GM23248 (cell line): ENCODE measurements at places on chromosomes 2 and 18.

DNA sequence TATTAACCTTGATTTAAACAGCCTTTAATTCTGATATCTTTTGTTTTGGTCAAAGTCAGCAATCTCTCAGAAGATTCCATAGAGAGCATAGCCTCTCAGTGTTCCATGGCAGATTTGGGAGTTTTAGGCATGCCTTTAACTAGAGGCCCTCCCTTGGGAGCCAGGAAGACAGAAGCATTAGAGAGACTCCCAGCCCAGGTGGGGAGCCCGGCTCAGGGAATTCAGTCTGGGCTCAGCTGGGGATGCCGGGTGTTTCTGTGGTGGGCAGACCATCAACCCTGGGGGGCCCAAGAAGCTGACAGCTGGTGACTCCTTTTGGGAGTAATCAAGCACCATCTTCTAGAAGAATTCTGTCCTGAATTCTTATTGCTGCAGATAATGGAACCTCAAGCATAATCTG lies 99.7 kb upstream of the CELF4 start:
- no peak for DNase-seq

GRCh38 chr18:13572721-13573120 lies 153.6 kb downstream of the FAM210A start:
- DNase-seq, result no peak

GRCh38 chr2:226865273-226865672 lies 29.4 kb downstream of the RHBDD1 start:
- no peak for DNase-seq

GRCh38 chr2:53353135-53354114 lies 414.2 kb upstream of the CHAC2 start:
- peak; percentile 52 for DNase-seq

DNA sequence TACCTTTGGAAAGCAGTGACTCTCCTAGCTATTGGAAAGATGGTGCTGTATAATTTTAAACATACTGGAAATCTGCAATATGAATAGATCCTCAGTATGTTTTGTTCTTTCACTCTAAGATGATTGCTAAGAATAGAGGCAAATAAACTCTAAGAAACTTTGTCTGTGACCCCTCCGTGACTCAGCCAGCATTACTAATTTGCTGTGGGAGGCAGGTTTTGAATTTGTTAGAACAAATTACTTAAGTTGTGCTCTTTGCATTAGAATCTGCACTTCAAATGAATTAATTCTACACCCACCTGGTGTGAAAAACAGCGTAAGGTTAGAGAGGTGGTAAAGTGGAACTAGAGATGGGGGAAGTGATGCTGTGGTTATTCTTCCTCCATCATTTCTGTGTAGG lies 142.2 kb downstream of the RAPGEF4 start:
- peak; percentile 54 for DNase-seq

- peak; percentile 54 for DNase-seq
These were observed 20.6 kb upstream of the GCC2 start for GRCh38 chr2:108428286-108429009.

- DNase-seq, result peak; percentile 35
These were observed 23.3 kb upstream of the MAPRE3 start for GRCh38 chr2:26946841-26947784.

DNA sequence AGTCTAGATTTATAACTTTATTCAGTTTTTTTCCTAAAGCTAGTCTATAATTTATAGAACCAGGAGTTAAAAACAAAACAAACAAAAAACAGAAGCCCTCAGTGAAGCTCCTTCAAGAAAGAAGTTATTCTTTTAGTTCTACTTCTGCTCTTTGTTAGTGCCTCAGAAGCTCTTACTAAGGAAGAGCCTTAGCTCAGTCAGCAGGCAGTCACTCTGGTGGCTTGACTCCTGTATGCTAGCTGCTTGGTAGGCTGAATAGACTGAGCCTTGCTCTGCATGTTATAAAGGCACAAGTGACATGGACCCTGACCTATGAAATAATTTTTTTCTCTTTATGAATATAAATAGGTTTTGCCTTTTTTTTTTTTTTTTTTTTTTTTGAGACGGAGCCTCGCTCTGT lies 24.8 kb downstream of the NCOA1 start:
- DNase-seq, result peak; percentile 6

DNA sequence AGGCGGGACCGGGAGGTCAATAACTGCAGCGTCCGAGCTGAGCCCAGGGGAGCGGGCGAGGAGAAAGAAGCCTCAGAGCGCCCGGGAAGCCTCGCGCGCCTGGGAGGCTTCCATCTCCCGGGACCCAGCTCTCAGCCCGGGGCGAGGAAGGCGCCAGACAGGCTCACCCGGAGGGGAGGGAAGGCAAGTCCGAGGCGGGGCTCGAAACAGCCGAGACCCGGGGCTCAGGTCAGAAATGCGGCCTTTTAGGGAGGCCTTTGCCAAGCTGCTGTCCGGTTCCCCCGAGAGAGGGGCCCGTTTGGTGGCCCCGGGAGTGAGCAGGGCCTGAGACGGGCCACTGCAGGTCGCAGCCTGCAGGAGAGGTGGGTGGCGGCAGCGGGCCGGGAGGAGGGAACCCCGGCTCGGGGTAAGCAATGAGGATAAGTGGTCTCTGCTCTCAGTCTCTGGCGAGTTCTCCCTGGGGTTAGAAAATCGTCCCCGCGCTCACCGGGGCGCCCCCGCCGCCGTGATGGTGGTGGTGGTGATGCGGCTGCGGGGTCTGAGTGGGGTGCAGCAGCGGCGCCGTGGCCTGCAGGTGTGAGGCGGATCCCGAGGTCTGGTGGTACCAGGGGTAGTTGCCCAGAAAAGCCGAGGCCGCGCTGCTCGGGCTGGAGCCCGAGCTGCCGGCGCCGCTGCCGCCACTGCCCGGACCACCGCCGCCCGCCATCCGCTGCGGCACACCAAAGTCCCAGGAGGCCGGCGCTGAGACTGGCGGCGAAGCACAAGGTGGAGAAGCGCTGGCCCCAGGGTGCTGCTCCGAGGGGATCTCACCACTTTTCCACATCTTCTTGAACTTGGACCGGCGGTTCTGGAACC lies 2.4 kb downstream of the DLX2 start:
- DNase-seq, result peak; percentile 68

GRCh38 chr2:113119111-113119510 lies 8.3 kb upstream of the IL1RN start:
- DNase-seq, result no peak

DNA sequence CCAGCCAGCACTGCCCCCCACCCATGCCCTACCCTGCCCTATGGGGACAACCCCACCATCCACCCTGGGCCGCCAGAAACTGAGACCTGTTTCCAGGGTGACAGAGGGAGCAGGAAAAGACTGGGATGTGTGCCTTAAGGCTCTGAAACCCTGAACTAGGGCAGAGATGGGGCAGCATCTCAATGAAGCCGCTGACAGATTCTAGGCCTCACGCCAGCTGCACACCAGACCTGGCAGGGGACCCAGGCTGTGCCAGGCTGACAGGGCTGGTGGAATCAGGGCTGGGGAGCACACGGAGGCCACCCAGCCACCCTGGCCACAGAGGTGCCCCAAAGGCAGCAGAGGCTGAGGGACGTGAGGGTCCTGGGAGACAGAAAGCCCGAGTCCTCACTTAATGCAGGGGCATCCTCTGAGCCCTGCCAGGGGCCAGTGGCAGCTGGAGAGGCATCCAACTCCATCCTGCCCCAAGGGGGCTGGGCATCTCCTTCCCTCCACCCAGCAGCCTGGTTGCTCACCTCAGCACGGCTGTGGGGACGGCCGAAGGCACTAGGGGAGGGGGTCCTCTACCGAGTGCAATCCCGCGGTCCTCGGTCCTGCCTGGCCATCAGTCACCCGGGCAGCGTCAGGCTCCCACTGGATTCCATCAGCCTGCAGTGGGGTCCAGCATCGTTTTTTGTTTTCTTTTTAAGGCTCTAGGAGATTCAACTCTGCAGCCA lies 169.2 kb downstream of the ZFP36L2 start:
- DNase-seq, result no peak

DNA sequence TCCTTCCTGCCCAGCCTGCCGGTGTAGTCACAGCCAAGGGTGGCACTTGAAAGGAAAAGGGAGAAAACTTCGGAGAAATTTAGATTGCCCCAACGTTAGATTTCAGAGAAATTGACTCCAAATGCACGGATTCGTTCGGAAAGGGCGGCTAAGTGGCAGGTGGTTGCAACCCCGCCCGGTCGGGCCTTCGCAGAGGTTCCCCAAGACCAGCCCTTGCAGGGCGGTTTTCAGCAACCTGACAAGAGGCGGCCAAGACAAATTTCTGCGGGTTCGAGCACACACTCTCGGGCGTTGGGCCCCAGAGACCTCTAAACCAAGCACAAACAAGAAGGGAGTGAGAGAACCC lies 4.8 kb downstream of the ONECUT2 start:
- no peak for DNase-seq

- no peak for DNase-seq
These were observed 28.6 kb downstream of the ASXL3 start for GRCh38 chr18:33606621-33607020.
